A172 (cell line): ENCODE measurements at places on chromosomes 3 and 15.

DNA sequence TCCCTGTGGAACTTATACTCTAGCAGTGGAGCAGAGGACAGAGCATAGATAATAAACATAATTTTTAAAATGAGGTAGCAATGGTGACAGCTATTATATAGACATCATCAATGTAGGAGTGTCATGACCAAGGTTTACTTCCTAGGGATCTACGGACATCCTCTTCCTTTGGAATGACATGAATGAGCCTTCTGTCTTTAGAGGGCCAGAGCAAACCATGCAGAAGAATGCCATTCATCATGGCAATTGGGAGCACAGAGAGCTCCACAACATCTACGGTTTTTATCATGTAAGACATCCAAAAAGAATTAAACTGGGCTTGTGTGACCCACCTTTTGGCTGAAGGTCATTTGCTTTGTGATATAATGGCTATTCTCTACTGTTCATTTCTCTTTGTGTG, 30.1 kb upstream of the CAPN3 start:
- no peak for DNase-seq

DNA sequence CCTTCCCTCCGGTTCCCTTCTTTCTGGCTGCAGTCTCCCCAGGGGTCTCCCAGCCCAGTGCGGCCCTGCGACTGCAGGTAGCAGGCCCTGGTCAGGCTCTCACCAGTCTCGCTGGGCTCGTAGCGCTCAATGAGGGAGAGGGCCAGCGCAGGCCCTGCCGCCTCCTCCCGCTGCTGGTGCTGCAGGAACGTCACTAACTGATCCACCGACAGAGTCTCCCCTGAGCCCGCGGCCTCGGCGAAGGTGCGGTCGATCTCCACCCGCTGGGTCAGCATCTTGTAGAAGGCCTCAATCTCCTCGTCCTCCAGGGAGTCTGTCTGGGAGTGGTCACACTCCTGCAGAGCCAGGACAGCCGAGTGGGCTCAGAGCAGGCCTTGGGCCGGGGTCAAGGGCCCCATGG, 18.3 kb downstream of the PLCD1 start:
- no peak for DNase-seq

DNA sequence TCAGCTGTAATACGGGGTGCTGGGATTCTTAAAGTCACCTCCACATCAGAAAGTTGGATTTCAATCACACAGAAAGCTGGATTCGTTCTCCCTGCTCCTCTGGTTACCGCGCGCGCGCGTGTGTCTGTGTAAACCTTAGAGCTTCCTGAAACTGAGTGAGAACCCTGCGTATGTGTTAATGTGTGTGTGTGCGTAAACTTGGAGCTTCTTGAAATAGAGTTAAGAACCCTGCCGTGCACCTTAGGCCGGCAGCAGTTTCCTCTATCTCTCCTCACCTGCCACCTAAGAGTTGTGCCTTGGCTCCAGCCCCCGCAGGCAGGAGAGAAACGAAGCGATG, 531 bp downstream of the LZTFL1 start:
- no peak for DNase-seq

DNA sequence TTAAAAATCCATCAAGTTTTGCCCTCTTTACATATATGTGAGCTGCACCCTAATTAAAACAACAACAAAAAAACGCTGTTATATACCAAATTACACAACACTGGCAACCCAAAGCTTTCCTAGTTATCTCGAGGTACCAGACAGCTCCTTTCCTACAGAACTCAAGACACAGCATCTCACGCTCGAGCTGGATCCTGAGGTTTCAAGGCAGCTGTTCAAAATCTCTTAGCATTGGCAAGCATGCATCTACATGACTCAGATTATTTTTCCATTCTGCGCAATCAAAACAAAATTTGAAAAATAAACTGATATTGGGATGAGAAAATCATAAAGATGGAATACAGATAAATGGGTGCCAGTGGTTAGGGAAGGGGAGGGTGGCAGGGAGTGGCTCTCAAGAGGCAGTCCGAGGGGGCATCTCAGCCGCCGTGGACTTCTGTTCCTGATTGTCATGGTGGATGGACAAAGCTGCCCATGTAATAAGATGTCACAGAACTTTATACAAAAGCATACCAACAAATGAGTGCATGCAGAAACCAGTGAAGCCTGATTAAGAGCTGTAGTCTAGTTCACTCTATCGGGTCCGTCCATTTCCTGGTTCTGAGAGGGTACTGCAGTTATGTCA, 91.5 kb downstream of the ADAMTS17 start:
- DNase-seq: no peak
